ENCODE measurements at places on chromosomes 16 and 17.
A peak's percentile ranks its signal among the peaks of the same experiment; 100 is the strongest.

DNA sequence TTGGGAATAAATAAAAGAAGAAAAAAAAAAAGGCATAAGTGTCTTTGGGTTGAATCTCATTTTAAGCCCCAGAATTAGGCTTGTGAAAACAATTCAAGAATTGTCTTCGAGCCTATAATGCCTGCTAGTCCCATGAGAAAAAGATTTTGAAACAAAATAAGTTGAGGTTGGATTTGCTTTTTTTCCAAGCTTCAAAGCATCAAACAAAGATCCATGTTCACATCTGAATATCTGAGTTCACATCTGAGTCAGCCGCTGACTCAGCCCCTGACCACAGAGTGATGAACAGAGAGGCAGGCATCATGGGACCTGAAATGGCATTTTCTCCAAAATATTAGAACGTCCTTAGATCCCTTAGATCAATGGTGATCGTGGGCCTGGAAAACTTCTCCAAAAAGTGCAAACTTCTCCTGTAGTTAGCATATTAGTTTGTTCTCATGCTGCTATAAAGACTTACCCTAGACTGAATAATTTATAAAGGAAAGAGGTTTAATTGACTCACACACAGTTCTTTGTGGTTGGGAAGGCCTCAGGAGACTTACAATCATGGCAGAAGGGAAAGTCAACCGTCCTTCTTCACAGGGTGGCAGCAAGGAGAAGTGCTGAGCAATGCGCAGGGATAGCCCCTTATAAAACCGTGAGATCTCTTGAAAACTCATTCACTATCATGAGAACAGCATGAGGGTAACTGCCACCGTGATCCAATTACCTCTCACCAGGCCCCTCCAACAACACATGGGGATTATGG lies 294.6 kb upstream of the HSBP1 start:
- DNase-seq = peak; percentile 49

GRCh38 chr16:48054881-48055601 lies 100.8 kb downstream of the ABCC12 start:
- DNase-seq = no peak

DNA sequence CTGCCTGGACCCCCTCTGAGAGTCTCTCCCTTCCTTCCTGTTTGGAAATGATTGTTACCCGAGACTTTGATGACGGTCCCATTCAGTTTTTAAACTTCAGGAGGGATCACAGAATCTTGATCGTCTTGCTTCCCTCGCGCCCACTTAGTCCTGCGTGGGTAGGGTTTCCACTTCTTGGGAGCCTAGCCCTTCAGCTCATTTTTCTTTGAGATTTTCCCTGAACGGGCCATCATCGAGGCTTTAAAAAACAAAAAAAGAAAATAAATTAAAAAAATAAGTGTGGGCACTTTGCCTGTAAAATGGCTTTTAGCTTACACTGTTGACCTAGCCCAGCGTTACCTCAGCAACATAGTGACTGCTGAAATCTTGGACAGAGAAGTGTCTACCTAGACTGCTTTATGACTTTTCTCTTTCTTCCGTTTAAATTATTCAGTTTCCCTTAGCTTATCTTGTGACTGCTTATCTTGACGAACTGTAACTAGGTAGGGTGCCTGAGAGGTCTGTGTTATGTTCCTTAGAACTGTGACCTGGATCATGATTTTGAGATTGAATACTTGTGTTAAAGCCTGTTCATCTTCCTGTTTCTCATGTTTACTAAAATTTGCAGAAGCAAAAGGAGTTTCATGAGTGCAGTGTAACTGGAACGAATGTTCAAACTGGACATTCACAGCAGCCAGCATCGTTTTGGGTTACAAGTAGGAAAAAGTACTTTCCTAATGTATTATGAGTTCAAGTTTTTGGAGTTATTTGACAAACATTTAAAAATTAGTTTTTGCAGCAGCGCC lies 874 bp downstream of the WWP2 start:
- DNase-seq = no peak

- DNase-seq = no peak
Observed at GRCh38 chr17:39016193-39017153, 49.3 kb upstream of the FBXO47 start.

DNA sequence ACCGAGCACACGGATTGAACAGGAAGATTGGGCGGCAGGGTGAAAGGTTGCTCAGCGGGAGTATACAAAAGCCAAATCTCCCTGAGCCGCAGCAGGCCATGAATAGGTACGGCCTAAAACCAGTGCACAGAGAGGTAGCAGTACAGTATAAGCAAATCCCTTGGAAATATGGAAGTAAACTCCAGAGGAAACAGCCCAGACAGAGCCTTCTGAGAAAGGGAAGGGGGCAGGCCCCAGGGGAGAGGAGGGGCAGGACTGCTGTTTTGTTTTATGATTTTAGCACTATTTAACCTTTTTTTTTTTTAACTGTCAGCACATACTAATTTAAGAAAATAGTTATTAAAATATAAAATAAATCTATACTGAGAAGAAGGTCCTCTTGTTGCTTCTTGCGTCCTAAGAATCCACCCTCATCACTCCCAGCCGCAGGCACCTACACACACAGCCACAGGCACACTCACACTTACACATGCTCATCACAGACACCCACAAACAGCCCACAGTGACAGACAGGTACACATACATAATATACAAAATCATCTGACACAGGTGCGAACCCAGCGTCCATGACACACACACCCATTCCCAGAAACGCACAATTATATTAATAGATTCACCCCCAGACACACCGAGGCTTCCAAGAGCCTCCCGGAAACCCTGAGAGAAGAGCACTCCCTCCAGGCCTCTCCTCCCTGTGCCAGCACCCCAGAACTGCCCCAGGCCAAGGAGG lies 12.8 kb downstream of the PLXDC1 start:
- no peak for DNase-seq

GRCh38 chr17:16352303-16352666 lies 984 bp downstream of the CENPV start:
- DNase-seq = no peak

Data from HS-5 (cell line).